Posterior vena cava (tissue), 2 donors: ENCODE measurements at places on chromosomes 6 and 20. TPM values are rescaled to one million over a fixed set of nuclear protein-coding genes. Genes with fewer than 3 reads are reported as not detected.

DNA sequence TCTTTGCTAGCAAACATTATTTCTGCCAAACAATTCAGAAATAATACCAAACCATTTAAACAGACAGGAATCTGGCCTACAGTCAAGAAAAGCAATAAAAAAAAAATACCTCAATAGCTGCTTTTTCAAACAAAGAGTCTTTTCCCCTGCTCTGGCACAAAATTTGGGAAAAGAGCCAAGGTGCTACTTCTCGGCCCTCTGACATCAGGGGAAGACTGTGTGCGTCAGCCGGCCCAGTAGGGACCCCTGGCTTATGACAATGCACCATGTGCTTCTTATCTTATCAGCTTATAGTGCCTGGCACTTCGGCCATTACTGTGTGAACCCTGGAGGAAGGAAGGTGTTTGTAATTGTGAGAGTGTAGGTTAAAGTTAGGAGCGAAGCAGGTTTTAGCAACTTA is 89.4 kb downstream of the PDE10A start:
- DNase-seq: no peak

DNA sequence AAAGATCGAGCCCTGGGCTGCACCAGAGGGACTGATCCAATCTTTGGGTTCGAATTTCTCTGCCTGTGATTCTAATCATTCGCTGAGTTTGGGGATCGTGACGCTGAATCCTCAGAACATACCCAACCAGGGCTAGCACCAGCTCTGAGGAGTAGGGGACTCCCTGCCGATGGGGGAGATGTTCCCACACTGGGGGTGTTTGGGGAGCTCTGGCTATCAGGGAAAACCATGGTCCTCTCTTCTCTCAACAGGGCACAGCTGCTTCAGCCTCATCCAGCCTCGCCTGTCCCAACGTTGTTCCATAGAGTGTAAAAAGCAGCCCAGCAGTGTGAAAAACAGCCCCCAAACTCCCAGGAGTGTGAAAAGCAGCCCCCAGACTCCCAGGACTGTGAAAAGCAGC is 136.6 kb downstream of the ANKRD60 start:
- no peak for DNase-seq

GRCh38 chr6:111087106-111087835 is at the start of gene SLC16A10:
Gene SLC16A10 (plus strand): TSS chr6:111087503. CDS start chr6:111087753, 250 bp downstream.
- peak; percentile 87 for DNase-seq

DNA sequence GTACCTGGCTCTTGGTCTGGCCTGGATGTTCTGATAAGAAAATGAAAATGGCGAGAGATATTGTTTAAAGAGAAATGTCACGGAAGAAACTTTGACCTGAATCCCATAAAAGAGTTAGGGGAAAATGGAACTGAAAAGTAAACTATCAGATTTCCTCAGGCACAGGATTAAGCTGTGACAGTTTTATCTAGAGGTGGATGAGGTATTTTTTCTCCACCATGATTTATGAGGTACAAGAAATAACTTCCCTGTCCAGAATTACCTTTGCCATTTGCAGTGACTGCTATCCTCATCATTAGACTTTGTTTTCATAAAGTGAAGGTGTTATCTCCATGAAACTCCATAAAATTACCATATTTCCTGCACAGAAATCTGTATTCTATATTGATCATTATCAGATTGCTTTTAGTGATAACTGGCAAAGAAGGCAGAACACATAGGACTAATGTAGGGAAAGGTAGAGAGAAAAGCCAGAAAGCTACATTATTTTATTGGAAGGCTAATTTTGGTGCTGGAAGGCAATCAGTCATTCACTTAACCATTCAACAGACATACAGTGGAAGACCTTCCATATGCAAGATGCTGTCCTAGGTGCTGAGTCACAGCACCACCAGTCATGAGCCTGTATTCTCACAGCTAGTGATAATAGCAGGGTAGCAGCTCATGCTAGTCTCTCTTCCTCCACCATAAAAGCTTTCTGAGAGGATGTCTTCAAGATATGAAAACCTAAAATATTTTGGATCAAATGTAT is 427.3 kb upstream of the CITED2 start:
- DNase-seq: no peak

GRCh38 chr6:14149053-14149738 is 31.6 kb downstream of the CD83 start:
- DNase-seq: no peak

DNA sequence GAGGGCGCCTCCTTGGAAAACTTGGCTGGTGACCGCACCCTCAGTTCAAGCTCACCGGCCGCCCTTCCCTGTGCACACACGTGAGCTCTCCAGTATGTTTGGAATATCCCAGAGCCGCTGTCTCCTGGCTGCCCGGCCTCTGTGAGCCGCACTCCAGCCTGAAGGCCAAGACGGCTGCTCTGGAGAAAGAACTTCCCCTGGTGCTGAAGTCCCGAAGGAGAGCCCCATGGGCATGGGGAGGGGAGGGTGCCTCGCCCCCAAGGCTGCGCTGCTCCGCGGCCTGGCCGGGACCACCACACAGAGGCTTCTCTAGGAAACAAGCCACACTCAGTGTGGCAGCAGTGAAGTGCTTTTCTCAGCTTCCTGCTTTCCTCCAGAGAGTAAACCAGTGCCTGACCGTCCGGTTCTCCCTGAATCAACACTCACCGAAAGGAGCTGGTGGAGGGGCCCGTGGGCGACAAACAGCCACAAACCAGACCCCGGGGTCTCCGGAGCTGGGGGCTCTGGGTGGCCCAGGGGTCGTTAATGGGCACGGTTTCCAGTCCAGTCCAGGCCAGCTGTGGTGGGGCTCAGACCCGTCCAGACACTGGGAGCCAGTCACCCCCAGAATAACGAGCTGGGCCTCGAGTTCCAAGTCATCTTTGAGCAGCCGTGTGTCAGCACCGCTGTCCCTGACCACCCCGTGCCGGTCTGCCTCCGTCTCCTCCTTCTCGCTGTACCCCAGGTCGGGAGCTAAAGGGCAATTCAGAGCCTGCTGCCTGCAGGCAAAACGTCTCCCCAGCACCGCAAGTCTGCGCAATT is 87.4 kb upstream of the BHLHE23 start:
- DNase-seq: peak; percentile 66

GRCh38 chr6:119132261-119132981 is 54.0 kb upstream of the FAM184A start:
- DNase-seq: no peak

DNA sequence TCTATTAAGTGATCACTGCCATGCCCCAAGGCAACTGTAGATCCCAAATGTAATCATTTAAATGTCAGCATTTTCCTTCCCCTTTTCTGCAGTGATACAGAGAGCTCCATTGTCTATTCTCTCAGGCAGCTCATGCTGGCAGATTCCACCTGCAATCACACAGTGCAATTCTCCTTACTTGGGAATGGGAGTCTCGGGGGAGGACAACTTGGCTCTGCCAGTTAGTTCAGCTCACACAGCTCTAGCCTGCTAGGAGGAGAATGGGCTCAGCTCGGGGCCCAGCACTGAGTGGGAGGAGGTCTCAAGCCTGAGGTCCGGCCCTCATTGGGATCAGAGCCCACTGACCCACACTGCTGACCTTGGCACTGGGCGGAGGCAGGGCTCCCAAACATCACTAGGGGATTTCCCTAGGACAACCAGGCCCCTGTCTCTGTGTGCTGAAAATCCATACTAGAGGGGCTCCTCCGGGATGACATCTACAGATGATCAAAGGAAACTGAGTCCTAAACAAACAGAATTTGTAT is 109.2 kb upstream of the ASF1A start:
- DNase-seq: no peak

DNA sequence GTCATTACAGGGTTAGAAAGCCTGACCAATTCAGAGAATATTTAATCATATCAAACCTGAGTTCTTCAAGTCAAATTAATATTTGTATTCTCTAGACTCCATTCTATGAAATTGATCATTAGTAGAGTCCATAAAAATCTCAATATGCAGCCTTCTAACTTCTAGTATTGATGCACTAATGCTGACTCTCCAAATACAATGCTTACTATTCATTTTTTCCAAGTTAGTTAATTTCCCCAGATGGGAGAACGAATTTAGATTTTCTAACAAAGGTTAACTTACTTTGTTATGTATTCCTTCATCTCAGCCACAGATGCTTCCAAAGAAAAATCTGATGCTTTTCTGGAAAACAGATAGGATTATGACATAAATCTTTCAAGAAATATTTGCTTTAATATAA is 12.4 kb upstream of the NDRG3 start:
- no peak for DNase-seq

- no peak for DNase-seq
Measured at GRCh38 chr6:157157258-157157657, 166.1 kb downstream of the TMEM242 start.

DNA sequence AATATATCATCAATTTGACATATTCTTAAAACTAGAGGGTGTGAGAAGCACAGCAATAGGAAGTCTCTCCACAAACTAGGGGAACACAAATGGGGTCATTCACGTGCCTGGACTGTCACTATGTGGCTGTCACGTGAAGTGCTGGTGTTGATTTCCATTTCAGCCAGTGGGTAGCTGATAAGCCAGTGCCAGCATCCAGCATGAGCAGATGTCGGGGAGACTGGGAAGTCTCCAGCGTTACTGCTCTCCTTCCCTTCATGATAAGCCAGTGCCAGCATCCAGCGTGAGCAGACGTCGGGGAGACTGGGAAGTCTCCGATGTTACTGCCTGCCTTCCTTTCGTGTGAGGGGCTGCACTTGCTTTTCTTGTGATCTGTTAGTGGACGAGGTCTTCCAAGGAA is 5.6 kb upstream of the SLC17A9 start:
- DNase-seq: no peak

DNA sequence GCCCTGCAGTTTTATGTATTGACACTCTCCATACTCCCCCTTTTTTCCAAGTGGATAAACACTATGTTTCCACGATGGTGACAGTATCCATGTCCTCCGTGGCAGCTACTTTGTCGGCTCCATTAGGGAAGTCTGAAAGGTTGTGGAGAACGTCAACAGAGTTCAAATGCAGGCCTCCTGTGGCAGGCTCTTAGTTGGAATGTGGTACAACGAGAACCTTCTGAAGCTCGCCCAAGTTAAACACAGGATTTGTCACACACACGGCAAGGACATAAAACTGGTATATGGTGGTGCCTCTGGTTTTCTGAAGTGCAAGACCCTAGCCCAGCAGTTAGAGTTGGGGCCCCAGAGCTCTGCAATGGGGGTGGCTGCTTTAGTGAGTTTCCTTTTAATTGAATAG is 187.0 kb upstream of the TAB2 start:
- no peak for DNase-seq

DNA sequence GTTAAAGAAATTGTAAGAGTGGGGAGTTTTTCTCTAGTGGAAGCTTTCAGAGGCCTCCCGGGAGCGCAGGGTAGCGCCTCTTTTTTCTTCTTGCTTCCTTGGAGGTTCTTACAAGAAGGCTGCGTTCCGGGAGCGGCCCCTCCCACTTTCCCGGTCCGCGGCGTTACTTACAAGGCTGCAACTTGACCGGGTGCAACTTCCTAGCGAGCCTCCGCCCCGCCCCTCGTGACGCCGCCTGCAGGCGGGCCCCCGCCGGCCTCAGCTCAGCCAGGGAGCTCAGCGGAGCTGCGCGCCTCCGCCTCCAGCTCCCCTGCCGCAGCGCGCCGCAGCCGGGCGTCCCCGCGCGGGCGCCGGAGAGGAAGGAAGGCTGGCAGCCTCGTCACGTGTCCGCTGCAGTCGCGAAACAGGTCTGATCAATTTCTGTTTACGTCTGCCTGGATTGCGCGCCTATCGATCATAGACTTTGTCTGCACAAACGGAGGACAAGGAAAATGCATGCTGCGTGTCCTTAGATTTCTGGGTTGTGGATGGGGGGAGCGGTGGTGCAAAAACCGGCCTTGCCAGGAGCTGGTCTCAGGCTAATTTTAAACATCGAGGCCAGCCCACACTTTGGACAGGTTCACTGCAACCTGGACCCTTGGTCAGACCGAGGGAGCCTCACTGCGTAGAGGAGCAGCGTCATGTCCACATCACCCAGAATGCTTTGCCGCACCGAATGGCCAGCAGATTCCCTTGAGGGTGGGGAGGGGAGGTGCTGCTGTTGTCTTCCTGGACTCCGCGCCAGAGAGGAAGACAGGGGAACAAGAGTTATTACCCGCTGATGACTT is at the start of the genes FAM217B and PPP1R3D:
Gene FAM217B, plus strand, starts transcription at position 261 of the 827 bp plus-strand sequence. CDS start 3,555 bp downstream, outside the sequence.
Gene PPP1R3D, minus strand, starts transcription at position 177 of the 827 bp plus-strand sequence. CDS start 374 bp downstream, outside the sequence.
- peak; percentile 99 for DNase-seq

DNA sequence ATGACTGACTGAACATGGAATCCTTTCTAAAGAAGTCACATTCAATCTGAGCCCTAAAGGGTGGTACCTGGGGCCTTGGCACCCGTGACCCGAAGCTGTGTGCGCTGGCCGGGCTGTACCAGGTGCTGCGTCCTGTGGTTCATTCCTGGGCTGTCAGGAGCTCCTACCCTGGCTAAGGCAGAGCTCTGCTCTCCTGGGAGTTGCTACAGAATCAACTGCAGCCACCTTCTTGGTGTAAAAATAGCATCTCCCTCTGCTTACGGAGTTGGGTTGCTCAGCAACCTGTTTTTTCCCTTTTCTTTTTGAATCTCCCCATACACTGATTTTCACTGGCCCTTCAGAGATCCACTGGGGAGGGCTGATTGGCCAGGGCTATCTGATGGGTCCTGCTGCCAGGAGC is 236.6 kb upstream of the PDE10A start:
- DNase-seq: no peak

DNA sequence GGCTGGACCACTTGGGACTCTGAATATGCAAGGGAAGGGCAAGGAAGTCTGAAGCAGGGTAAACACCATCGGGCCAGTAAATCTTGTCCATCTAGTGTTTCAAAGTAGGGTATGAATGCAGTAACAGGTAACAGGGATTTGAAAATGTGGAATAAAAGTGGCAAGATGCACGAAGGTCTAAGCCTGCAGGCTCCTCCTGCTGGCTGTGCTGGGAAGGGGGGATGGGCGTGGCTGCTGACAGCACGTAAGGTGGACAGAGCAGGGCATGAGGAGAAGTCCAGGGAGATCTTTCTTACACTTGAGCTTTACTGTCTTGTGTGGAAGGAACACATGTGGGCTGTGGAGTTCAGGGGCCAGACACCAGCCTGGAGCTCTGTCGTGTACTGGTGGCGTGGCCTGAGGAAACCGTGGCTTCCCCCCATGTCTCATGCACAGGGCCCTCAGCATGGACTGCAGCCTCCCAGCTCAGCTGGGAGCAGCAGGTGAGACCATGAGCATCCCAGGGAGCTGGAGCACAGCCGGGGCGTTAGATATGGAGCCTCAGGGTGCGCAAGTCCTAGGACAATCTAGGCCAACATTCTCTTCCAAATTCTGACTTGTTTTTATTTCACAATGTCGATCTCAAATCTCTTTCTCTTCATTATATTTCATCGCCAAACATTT is 84.5 kb downstream of the SLC22A23 start:
- no peak for DNase-seq

GRCh38 chr6:54621285-54621684 is 225.3 kb upstream of the FAM83B start:
- no peak for DNase-seq

GRCh38 chr20:16615199-16615598 is 42.0 kb upstream of the KIF16B start:
- no peak for DNase-seq

The ELOVL2 gene
- 0.38 TPM for total RNA-seq

The UST gene
- 15.2 TPM for total RNA-seq

The SSR1 gene
- total RNA-seq: 124 TPM

The BTN1A1 gene
- not detected for total RNA-seq

The SASH1 gene
- 99.4 TPM for total RNA-seq

The POPDC3 gene
- total RNA-seq: not detected
